Activated CD8-positive, alpha-beta memory T cell treated with anti-CD3 and anti-CD28 coated beads, Interleukin-2, amount 10 ng/mL, durations not matched to agents 7 days and 5 days (primary cell): ENCODE measurements at places on chromosomes 2 and 18. TPM values are rescaled to one million over a fixed set of nuclear protein-coding genes. Genes with fewer than 3 reads are reported as not detected.

DNA sequence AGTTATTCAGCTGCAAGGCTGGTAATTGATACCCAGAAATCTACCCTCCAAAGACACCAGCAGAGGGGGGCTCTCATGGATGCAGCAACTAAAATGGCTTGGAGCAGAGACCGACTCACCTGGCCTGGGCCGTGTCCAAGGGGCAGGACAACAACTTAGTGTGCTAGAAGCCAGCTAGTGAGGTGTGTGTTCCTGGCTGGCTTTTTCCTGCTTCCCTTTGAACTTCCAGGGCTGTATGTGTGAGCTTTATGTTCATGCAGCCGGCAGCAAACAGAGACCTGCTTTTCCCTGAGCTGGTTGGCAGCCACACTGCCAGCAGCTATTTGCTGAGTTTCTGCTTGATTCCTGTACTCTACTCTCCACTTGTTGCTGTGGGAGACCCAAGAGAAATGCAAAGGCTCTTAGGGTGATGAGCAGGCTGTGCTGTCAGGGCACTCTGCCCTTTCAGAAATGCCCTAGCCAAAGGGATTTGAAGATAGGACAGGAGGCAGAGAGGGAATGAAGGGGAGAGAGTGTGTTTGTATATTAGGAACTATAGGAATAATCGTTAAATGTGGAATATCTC, 23.7 kb upstream of the GRP start:
- no peak for DNase-seq

DNA sequence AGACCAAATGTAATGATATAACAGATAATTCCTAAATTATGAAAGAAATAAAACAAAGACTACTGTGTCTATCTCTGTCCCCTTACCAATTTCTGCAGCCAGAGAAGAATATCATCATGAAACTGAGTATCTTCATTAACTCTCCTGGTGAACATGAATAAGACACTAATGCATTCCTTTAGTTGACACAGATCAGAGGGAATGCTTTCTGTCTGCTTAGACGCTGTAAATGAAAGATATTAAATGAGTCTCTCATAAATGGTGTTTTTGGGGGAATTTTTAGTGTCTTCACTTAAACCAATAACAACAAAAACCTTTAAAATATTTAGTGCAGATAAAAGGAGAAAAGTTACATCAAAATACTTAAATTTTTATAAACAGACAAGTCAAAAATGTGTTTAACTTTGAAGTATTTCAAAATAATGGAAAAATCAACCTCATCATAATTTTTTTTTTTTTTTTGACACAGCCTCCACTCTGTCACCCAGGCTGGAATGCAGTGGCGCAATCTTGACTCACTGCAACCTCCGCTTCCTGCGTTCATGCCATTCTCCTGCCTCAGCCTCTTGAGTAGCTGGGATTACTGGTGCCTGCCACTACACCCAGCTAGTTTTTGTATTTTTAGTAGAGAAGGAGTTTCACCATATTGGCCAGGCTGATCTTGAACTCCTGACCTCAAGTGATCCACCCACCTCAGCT, 16.0 kb downstream of the EPG5 start:
- no peak for DNase-seq

DNA sequence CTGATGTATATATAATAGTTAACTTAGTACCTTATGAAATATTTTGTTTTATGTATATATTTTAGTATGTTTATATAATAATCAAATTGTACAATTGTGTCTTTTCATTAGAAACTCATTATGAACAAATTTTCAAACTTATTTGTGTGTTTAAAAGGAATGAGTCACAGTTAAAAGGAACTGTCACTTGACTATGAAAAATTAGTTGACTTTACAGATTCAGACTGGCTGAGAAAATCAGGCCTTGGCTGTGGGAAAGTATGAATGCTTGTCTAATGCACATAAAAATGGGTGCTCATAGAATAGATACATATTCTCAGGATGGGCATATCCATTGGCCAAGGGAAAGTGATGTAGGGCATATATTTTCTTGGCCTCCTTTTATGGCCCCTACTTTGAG, 576.8 kb downstream of the SATB2 start:
- DNase-seq, result no peak

DNA sequence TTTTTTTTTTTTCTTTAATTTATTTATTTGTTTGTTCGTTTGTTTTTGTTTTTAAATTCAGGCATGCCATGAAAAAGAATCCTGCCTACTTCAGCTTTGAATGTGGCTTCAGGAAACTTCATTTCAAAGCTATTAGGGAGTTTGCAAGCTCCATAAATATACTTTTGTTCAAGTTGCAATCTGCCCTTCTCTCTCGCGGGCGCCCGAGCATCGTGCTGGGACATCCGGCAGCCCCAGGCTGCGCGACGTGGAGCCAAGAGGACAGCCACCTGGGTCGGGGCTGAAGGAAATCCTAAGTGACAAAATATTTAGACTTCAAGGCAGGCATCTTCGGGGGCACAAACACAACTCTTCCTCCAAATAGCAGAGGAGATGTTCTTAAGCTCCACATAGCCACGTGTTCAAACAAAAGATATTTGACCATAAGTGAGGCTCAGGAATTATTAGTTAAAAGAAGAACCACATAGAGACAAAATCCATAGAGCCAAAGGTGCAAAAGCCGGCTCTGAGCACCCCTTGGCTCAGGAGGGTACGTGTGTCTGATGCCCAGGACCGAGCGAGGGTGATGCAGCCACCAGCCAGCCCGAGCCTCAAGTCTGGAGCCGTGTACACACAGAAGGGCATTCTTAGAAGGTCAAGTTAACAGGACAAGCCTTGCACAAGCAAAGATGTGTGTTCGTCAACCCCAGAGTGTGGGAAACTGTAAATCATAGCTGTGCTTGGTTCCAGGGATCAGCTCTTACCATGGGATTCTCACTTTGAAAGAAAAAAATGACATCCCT, 256.5 kb upstream of the SALL3 start:
- DNase-seq, result no peak

- peak; percentile 79 for DNase-seq
Observed at GRCh38 chr2:28956415-28956826, 24.7 kb upstream of the TOGARAM2 start.

GRCh38 chr2:6854416-6854815, 11.3 kb downstream of the CMPK2 start:
- no peak for DNase-seq

- no peak for DNase-seq
Observed at GRCh38 chr2:221254299-221254698, 317.8 kb downstream of the EPHA4 start.

DNA sequence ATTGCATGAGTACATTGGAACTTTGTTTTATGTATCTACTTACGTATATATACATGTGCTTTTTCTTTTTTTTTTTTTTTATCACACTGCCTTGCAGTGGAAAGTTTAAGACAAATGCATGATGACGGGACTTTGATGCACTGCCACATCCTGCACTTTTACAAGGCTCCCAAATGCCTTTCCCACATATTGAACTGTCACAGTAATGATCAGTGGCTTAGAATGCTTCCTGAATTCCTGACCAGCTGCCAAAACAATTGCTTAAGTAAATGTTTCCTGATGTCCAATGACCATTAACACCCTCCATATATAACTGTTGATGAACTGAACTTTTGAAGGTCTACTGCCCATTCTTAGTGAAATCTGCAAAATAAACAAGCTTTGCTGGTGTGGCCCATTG, 60.2 kb downstream of the LYPD6B start:
- DNase-seq, result no peak

- DNase-seq, result no peak
Observed at GRCh38 chr2:111912547-111912946, 14.1 kb downstream of the MERTK start.

GRCh38 chr18:3447068-3447894, 2.7 kb upstream of the TGIF1 start:
- peak; percentile 51 for DNase-seq

DNA sequence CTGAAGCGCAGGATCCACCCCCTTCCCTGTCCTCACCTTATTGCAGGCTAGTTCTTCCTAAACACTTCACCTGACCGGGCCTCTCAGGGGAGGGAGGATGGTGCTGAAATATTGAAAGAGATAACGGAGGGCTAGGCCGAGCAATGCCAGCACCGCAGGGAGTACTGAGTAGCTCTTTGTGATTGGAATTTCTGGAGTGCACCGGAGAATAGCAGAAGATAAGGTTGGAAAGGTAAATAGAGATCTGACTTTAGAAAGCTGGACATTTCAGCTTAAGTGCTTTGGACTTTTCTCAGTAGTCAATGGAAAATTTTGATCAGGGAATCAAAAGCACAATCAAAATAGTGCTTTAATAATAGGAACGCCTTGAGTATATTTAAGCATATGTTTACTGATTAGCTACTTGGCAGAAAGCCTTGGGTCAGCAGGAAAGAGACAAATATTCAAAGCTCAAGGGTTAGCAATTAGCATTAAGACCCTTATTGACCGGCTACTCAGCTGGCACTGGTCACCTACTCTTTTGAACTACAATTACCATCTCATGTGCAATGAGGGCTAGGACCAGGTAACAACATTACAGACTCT, 142.9 kb upstream of the NDUFV2 start:
- DNase-seq, result no peak

DNA sequence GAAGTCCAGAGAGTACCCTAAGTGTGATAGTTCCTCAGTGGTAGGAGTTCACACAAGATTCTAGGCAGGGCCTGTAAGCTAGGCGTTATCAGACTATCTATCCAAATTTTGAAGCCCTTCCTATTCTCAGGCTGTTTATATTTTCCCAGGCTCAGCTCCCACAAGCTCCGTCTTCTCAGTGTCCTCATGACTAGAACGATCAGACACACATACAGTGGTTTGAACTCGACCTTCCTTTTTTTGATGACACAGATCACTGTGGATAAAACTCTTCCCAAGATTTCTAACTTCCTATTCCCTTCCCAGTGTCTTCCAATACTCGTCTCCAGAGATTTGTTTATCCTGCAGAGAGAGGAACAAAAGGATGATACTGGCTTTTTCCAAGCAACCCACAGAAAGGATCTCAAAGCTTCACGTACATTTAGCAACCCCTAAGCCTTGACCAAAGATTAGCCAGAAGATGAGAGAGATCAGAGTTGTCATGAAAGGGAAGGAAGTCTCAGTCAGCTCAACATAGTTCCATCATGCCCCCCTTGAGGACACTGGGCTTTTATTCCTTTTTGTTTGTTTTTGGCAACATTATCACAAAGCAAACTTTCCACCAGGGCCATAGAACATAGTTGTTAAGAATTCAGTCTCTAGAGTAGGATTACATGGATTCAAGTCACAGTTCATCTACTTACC, 42.3 kb upstream of the DOK6 start:
- DNase-seq, result no peak

DNA sequence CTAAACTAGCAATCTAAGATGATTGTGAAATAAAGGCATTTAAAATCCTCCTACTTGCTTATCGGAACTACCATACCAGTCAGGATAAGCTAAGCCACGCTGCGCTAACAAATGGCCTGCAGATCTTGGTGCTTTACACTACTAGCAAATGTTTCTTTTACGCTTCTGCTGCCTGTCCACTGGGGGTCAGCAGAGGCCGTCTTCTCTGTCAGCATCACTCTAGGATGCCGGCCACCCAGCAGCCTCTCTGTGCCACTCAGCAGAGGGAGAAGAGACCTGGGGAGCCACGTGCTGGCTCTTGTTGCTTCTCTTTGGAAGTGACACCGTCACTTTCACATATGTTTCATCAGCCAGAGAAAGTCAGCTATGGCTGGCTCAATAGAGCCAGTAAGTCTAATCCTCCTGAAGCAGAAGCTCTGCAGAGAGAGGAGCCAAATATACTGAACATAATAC, 36.6 kb downstream of the COPS8 start:
- DNase-seq, result peak; percentile 72

GRCh38 chr2:222734703-222735014, 63.2 kb downstream of the MOGAT1 start:
- DNase-seq, result no peak

DNA sequence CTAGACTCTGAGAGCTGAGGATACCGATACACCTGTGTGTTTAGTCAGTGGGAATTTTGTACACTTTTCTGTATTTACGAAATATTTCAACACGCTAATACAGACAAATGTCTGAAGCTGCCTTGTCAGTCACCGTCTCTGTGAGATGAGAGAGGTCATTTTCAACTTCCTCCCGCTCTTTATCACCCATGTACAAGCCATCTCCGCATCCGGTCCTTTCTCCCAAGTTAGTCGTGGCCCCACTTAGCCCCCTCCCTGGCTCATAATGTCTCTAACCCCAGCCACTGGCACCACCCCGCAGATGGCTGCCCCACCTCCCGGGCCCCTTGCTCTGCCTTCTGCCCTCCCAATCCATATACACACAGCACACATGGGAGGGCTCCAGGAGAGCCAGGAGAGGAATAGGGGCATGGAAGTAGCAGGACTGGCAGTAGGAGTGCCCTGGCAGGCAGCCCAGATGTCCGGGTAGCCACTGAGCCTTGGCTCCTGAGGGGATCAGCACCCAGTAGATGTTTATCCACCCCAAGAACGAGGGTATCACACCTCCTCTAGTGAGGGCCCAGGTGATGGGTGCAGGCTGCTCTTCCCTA, 2.0 kb upstream of the RUFY4 start:
- no peak for DNase-seq

DNA sequence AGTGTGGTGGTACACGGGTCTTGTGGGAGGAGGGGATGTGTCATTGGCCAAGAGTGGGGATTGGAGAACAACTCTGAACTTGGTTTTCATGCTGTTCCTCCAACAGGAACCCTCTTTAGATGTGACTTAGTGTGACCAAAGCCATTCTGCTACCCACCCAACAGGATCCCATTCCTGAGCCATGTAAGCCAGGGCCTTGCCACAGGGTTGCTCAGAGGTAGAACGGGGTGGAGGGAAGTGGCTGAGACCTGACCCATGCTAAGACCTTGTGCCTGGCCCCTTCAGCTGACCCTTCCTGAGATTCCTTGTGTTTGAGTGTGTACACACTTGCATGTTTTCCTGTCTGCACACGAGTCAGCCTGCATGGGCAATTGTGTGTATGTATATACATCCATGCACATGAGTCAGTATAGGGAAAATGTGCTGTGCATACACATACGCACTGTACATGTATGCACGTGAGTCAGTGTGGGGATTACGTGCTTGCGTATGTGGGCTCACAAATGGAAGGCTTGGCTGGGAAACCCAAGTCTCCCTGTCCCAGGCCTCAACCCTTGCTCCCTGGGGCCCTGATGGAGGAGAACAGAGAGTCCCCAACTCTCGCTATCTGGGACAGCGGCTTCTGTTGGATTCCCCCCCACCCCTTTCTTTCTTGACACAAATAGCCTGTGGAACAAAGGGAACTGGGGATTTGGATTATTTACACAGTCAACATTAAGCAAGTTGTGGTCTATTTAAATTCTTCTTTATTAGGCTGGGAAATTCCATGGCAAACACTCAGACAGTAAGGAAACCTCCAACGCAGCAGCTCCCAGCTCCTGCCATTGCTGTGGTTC, 339.8 kb downstream of the DYSF start:
- no peak for DNase-seq

Gene SPATA3
- total RNA-seq, result 0.44 TPM

Gene CCDC74A
- total RNA-seq, result 3.0 TPM

Gene DHRS9
- total RNA-seq, result not detected

Gene PPM1G
- 136 TPM for total RNA-seq

Gene SERPINB13
- not detected for total RNA-seq

Gene ANKRD29
- not detected for total RNA-seq

Gene TPO
- not detected for total RNA-seq

Gene CYP27A1
- not detected for total RNA-seq

Gene FAM161A
- 4.8 TPM for total RNA-seq

Gene CROCC2
- not detected for total RNA-seq

Gene CFAP65
- not detected for total RNA-seq

Gene CCDC150
- 30.6 TPM for total RNA-seq

Gene CFAP221
- total RNA-seq, result not detected
